ENCODE measurements at places on chromosomes 2 and 18.

- no peak for DNase-seq
These were observed 8.5 kb downstream of the ESPNL start for GRCh38 chr2:238108423-238109183.

DNA sequence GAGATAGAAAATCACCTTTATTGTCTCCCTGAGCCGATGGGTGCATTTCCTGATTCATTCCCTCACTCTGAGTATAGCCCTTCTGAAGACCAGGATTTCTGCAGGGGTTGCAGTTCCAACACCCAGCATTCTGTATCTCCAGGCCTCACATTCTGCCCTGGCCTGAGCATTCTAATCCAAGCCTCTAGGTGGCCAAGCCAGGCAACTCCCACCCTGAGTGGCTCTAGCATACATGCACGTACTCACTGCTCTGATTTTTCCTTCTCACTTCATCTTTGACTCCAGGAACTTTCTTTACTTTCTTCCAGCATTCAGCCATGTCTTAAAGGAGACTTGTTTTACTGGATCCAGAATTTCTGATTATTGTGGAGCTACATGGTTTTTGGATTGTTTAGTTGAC, 100.7 kb upstream of the STK39 start:
- no peak for DNase-seq

GRCh38 chr2:128520340-128520739, 201.7 kb upstream of the HS6ST1 start:
- no peak for DNase-seq

DNA sequence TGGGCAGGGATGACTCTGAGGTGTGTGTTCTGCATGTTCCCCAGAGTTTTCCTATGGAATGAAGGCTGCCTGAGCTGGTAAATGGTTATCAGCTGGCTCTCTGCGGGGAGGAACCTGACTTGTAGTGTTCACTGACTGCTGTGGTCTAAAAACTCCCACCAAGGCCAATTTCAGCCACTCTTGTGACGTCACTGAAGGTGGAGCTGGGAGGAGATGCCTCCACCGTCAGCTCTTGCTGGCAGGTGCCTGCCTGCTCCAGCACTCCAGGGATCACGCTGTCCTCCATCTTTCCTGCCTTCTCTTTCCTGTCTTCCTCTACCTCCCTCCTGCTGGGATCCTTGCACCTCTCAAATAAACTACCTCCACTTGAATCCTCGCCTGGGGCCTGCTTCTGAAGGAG, 209.5 kb upstream of the HS6ST1 start:
- DNase-seq, result no peak

- DNase-seq, result peak; percentile 55
These were observed 30.2 kb downstream of the PSD4 start for GRCh38 chr2:113203901-113204519.

All from stimulated activated CD4-positive, alpha-beta T cell treated with anti-CD3 and anti-CD28 coated beads, TNF-alpha, amount 100 ng/mL, for 24 hours (primary cell).